ENCODE measurements at places on chromosomes 6 and 20. TPM values are rescaled to one million over a fixed set of nuclear protein-coding genes. Genes with fewer than 3 reads are reported as not detected.

The C20orf202 gene
- not detected for total RNA-seq

The OR12D1 gene
- total RNA-seq, result not detected

The OVOL2 gene
- total RNA-seq, result 0.38 TPM

The CLPSL2 gene
- total RNA-seq, result not detected

The C6orf52 gene
- total RNA-seq, result 1.7 TPM

The LST1 gene
- 0.37 TPM for total RNA-seq

The ZKSCAN3 gene
- 2.1 TPM for total RNA-seq

The MAFB gene
- total RNA-seq, result not detected

The NOX3 gene
- not detected for total RNA-seq

The NHSL1 gene
- total RNA-seq, result 2.7 TPM

The BPHL gene
- total RNA-seq, result 25.5 TPM

The HMGN4 gene
- 90.4 TPM for total RNA-seq

The LAMP5 gene
- total RNA-seq, result 0.08 TPM

The OPRM1 gene
- total RNA-seq, result not detected

The RRAGD gene
- total RNA-seq, result 3.1 TPM

The RNF182 gene
- 3.2 TPM for total RNA-seq

The GRM1 gene
- total RNA-seq, result 0.08 TPM

The NKX2-4 gene
- total RNA-seq, result not detected

The RCAN2 gene
- not detected for total RNA-seq

The MTFR2 gene
- 12.1 TPM for total RNA-seq

The ZNF512B gene
- total RNA-seq, result 9.7 TPM

The DUSP15 gene
- 0.64 TPM for total RNA-seq

The DEFB124 gene
- not detected for total RNA-seq

The HLA-DQB1 gene
- total RNA-seq, result not detected

The MAS1 gene
- not detected for total RNA-seq

The HLA-DQB2 gene
- not detected for total RNA-seq

The FOXP4 gene
- 21.6 TPM for total RNA-seq

The KHDC1L gene
- not detected for total RNA-seq

The OR2J3 gene
- total RNA-seq, result not detected

All from A549 treated with CpdA at 1 μM for 4 hours (cell line).